ENCODE measurements at places on chromosomes 4 and X.

GRCh38 chr4:53489279-53489889, 101.9 kb downstream of the LNX1 start:
- no peak for DNase-seq

- DNase-seq, result no peak
These were observed 686 bp downstream of the MTHFD2L start for GRCh38 chr4:74158466-74159142.

GRCh38 chr4:77921701-77922100, 59.1 kb downstream of the MRPL1 start:
- no peak for DNase-seq

DNA sequence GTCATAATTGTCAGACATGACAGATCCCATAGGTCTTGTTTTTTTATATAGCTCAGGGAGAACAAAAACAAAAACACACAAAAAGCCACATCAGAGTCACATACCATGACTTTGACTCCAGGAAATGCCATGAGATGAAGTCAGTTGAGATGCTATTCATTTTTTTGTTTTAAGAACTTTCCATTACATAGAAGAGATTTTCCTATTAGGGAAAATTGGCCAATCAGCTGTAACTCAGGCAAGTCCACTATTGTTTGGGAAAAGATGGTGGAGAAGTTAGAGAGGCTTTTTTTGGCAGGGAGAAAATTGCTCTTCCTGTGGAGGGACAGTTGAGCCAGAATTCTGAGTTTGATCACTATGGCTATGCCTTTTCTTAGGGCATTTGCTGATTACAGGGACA, 72.6 kb downstream of the SMARCA5 start:
- no peak for DNase-seq

DNA sequence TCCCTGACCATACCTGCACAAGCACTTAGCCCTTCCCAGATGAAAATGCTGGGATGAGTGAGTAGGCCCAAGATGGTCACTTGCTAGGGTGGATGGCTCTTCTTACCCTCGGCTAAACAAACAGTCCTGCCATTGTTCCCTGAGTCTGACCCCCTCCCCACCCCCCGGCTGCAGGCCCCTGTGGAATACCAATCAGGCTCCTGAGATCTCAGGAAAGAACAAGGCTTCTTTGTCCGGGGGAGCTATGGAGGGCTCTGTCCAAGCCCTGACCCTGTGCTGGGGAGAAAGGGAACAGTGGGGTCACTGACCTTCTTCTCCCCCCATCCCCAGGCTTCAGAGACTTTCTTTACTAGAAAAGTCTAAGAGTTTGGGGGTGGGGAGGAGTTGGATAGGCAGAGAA, 6.0 kb downstream of the PLP1 start:
- DNase-seq, result no peak

Measured in mucosa of descending colon (tissue), 3 donors.